ENCODE measurements at places on chromosomes 3 and 15. TPM values are rescaled to one million over a fixed set of nuclear protein-coding genes. Genes with fewer than 3 reads are reported as not detected.

GRCh38 chr15:88089731-88090130 is 166.8 kb downstream of the NTRK3 start:
- no peak for DNase-seq
- no peak overlapping the region for H3K4me3 ChIP-seq
- H3K36me3 ChIP-seq: no peaks in the 10 kb centered on the region
- H3K27ac ChIP-seq: no peak overlapping the region

GRCh38 chr15:36529296-36530011 is 50.0 kb upstream of the CDIN1 start:
- H3K27me3 ChIP-seq: no peaks in the 10 kb centered on the region
- DNase-seq: no peak
- no peaks in the 10 kb centered on the region for H3K4me1 ChIP-seq
- no peak overlapping the region for H3K27ac ChIP-seq
- no peaks in the 10 kb centered on the region for H3K36me3 ChIP-seq
- no peak overlapping the region for H3K4me3 ChIP-seq

CASR gene
- total RNA-seq: not detected

DNA sequence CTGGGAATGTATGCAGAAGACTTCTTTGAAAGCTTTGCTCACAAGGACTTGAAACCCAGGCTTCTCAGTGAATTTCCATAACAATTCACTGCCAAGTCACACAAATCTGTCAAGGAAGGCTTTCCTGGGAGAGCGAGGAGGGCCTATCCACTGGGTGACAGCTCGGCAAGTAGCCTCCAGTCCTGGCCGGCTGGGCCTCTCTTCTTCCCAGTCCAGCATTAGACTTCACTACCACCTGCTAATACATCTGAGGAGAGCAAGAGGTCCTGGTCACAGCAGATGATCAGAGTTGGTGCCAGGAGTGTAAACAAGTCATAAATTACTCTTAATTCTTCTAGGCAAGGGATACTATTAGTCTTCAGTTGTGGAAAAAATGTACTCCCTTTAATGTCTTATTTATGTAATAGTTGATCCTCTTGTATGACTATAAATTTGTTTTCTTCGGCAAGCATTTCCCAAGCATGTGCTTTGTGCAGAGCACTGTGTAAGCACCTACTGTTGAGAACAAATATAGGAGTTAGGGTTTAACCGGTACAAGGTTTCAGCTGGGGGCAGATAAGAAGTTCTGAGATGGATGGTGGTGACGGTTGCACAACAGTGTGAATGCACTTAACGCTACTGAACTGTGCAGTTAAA is 162.9 kb downstream of the VGLL4 start:
- peaks cover 23% of the 10 kb centered on the region for H3K4me1 ChIP-seq
- no peaks in the 10 kb centered on the region for H3K36me3 ChIP-seq
- DNase-seq: no peak
- H3K4me3 ChIP-seq: no peak overlapping the region
- no peak overlapping the region for H3K27ac ChIP-seq

GCNT3 gene
- total RNA-seq: 0.26 TPM

ERICH6 gene
- under 0.01 TPM for total RNA-seq

DNA sequence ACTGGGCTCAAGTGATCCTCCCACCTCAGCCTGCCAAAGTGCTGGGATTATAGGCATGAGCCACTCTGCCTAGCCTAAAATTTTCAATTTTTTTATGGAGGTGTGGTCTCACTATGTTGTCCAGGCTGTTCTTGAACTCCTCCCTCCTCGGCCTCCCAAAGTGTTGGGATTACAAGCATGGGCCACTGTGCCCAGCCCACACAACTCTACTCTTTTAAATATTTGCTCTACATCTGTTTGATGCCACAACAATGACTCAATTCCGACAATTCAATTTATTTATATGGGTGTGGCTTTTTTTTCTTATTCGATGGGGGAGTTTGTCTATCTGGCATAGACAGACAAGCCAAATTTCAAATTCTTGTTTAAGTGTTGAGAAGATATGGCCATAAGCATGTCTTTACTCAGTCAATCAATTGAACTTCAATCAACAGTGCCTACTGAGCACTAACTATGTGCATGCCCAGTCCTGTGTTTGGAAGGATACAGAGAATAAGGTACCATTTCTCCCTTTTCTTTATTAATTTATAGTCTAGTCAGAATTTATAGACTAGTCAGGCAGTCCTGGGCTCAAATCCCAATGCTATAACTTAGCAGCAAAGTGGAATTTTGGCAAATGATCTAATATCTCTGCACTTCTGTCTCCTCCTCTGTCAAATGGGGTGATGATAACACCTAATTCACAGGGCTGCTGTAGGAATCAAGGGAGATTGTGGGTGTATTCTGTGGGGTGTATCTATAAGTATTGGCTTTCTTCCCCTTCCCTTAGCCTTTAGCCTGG is 54.6 kb upstream of the PIAS1 start:
- H3K4me1 ChIP-seq: peaks cover 5% of the 10 kb centered on the region
- no peaks in the 10 kb centered on the region for H3K36me3 ChIP-seq
- no peaks in the 10 kb centered on the region for H3K27me3 ChIP-seq
- no peak overlapping the region for H3K27ac ChIP-seq
- H3K4me3 ChIP-seq: no peak overlapping the region
- no peak for DNase-seq

DNA sequence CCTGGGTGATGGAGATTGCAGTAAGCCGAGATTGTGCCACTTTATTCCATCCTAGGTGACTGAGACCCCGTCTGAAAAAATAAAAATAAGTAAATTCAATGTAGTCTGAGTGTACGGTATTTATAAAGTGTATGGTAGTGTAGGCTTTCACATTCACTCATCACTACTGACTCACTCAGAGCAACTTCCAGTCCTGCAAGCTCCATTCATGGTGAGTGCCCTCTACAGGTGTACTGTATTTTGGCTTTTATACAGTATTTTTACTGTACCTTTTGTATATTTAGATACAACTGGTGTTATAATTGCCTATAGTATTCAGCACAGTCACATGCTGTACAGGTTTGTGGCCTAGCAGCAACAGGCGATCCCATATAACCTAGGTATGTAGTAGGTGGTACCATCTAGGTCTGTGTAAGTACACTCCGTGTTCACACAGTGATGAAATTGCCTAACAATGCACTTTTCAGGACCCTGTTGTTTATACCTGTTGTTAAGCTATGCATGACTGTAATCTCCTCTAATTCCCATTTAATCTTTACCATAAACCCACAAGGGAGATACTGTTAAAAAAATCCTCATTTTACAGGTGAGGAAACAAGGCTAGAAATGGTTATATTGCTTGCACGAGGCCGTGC is 19.3 kb downstream of the CACNA1D start:
- no peaks in the 10 kb centered on the region for H3K4me1 ChIP-seq
- H3K4me3 ChIP-seq: no peak overlapping the region
- no peak for DNase-seq

- H3K27ac ChIP-seq: no peak overlapping the region
- H3K4me3 ChIP-seq: no peak overlapping the region
- no peaks in the 10 kb centered on the region for H3K27me3 ChIP-seq
- no peaks in the 10 kb centered on the region for H3K36me3 ChIP-seq
- peak; percentile 58 for DNase-seq
Observed at GRCh38 chr3:124315215-124316033, 323.5 kb upstream of the ROPN1 start.

ADGRG7 gene
- not detected for total RNA-seq

DNA sequence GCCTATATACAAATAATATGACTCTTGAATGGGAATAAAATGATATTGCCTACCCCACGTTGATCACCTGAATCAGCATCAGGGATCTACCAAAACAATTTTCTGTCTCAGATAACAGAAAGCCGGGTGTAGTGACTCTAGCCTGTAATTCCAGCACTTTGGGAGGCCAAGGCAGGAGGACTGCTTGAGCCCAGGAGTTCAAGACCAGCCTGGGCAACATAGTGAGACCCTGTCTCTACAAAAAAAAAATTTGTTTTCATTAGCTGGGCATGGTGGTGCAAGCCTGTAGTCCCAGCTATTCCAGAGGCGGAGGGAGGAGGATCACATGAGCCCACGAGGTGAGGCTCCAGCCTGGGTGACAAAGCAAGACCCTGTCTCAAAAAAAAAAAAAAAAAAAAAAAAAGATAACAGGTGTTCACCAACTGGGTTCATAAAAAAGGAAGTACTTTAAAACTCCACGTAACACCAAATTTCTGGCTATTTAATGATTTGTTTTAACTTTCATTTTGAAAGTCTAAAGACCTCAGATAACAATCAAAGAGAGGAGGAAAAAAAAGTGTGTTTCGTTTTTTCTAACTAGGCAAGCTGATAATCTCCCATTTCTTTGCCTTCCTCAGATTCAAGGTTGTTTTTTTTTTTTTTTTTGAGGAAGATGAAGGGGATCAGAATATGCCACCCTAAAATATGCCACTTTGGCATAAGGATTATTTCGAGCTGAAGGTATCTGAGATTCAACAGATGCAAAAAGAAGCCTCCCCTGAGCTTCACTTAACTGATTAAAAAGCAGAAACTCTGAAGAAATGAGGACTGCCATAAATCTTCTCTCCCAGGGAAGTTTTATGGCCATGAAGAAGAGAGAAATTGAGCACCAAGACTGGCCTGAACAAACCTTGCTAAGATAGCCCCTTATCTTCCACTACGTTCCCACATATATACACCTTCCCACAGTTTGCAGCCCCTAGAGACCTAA is 44.1 kb downstream of the TRANK1 start:
- H3K4me3 ChIP-seq: no peak overlapping the region
- no peaks in the 10 kb centered on the region for H3K4me1 ChIP-seq
- no peaks in the 10 kb centered on the region for H3K27me3 ChIP-seq
- no peak for DNase-seq
- no peaks in the 10 kb centered on the region for H3K36me3 ChIP-seq

RTP4 gene
- total RNA-seq: 2.1 TPM

- H3K27me3 ChIP-seq: no peaks in the 10 kb centered on the region
- H3K4me3 ChIP-seq: no peak overlapping the region
- DNase-seq: no peak
- H3K4me1 ChIP-seq: peaks cover 11% of the 10 kb centered on the region
- no peaks in the 10 kb centered on the region for H3K36me3 ChIP-seq
Observed at GRCh38 chr3:171255236-171255806, 204.9 kb downstream of the TNIK start.

GRCh38 chr3:31952205-31952604 is 28.9 kb downstream of the OSBPL10 start:
- DNase-seq: no peak
- H3K4me3 ChIP-seq: no peak overlapping the region
- no peak overlapping the region for H3K27ac ChIP-seq
- H3K4me1 ChIP-seq: no peaks in the 10 kb centered on the region
- no peaks in the 10 kb centered on the region for H3K27me3 ChIP-seq
